Activated CD4-positive, alpha-beta T cell treated with anti-CD3 and anti-CD28 coated beads, Interleukin-2, amount 10 ng/mL, durations not matched to agents 7 days and 5 days (primary cell): ENCODE measurements at places on chromosomes 16 and 17. TPM values are rescaled to one million over a fixed set of nuclear protein-coding genes. Genes with fewer than 3 reads are reported as not detected.

Gene KRT9
- not detected for total RNA-seq

DNA sequence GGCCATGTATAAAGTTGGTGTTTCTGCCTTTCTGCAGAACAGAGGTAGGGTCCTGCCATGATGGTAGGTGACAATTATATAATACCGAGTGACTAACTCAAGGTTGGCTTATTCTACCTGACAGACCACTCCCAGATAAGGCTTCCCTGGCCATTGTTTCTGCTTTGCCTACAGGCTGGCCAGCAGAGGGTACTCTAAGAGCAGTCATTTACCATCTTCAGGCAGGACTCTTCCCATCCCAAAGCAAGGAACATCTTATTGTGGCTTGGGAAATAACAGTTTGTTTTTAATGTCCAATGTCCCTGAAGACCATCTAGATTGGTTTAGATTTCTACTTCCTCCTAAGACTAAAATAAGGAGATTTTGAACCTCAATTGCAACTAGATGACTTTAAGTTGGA lies 74.1 kb downstream of the SNX11 start:
- no peak for DNase-seq

Gene MAP2K6
- 11.0 TPM for total RNA-seq

Gene SLC43A2
- total RNA-seq: 0.52 TPM
